Activated CD8-positive, alpha-beta memory T cell treated with anti-CD3 and anti-CD28 coated beads, Interleukin-2, amount 50 U/mL, for 48 hours (primary cell): ENCODE measurements at places on chromosomes 3 and 15.

DNA sequence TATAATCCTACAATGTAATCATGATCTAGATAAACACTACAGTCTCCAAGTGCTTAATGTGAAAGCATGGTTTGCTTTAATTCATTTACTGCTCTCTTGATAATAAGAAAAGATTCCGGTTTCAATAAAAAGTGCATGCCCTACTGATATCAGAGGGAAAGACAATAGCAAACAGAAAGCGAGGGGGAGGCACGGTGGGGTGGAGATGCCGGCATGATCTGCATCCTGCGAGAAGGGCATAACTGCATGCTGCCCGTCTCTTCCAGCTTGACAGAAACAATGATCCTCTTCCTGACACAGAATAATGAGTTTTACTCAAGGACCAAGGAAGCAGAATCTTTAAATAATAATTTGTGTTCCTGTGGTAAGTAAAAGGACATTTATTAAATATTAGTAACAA lies 51.7 kb downstream of the GOLIM4 start:
- DNase-seq, result no peak

DNA sequence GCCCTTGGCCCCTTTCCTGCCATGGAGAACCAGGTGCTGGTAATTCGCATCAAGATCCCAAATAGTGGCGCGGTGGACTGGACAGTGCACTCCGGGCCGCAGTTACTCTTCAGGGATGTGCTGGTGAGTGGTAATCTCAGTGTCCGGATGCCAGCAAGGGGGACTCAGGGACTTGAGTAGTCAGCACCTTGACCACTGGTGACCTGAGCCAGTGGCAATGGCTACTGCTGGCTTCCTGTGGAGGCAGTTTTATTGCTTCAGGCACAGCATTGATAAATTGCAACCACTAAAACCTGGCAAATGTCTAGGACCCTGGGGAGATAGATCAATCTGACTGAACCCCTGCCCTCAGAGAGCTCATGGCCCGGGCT lies 830 bp downstream of the MAP2K5 start:
- DNase-seq, result no peak

GRCh38 chr3:58066842-58067241 lies 58.6 kb downstream of the FLNB start:
- no peak for DNase-seq

DNA sequence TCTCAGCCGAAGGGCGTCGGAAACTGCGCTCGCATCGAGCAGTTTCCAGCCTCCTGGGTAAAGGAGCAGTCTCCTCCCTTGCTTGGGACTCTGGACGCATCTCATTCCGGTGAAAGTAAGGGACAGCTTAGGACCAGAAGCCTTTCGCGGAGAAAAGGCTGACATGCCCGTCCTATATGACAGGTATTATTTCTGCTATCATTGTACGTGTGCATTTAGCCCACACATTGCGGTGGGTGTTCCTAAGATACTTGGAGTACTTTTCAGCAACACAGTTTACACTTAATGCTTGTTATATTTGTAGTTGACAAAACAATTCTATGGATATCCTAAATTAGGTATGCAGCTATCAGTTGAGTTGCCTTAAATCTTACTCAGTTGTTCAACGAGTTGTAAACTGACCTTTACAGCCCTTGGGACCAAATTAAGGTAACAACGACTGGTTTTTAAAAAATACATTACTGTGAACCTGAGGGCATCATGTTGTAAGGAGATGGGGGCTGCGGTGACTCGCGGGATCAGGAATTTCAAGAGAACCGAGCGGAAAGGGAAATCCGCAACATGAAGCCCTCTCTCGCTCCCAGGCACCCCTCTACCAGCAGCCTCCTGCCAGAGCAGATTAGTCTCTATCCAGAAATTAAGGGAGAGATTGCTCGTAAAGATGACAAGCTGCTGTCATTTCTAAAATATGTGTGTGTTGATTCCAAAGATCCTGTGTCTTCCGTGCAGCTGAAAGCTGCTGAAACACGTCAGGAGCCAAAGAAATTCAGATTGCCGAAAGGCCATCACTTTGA lies 632 bp upstream of the COPS2 start:
- no peak for DNase-seq
